ENCODE measurements at places on chromosomes 16 and 17. TPM values are rescaled to one million over a fixed set of nuclear protein-coding genes. Genes with fewer than 3 reads are reported as not detected.

Gene CARD14
- not detected for total RNA-seq

DNA sequence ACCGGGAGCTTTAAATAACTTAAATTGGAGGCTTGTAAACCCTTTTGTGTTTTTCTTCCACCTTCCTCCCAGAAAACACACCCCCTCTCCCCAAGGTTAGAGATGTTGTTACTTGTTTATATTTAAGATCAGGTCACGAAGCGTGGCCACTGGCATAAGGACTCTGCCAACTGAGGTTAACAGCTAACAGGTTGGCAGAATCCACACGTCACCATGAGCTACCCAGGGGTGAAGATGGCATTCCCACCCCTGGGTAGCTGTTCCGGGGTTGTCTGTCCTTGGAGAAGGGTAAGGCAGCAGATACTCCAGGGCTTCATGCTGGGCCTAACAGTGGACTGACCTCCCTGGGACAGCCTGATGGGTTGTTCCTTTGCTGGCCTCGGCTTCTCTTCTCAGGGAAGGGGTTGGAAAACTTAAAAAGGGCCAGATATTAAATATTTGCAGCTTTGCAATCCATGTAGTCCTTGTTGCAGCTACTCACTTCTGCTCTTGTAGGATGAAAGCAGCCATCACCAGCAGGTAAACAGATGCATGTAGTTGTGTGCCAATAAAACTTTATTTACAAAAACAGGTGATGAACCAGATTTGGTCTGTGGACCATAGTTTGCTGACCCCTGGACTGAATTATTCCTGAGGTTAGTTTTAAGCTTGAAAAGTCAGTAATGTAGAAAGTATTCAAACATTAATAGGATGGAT is 148.6 kb downstream of the MSI2 start:
- H3K27ac ChIP-seq = no peak overlapping the region
- H3K4me1 ChIP-seq = peaks cover 40% of the 10 kb centered on the region
- DNase-seq = no peak

DNA sequence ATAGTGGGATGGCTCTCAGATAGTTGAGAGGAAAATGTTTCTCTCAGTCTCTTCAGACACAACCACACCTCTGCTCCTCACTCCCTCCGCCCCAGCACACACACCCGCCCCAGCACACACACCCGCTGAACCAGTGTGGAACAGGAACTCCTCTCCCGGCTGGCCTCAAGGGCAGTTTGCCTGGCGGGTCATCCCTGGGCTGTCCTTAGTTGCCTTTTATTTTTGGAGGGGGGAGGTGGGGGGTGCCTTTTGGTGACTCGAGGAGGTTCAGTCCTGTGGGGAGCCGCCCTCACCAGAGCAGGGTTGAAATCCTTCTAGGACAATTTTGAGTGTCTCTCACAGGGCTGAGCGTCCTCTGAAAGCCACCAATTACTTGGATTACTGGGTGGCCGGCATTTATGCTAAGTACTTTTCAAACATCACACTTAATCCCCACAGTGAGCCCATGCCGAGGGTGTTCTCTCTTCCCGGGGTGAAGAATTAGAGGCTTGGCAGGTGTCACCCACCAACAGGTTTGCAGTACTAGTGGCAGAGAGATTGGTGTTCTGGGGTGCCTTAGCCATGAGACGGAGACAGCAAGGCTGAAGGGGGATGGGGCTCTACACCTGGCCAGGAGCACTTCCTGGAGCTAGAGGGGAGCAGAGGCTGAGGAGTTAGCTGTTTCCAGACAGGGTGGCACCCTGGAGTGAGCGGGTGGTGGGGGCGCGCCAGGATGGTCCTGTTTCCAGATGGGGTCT is 2.8 kb downstream of the RASD1 start:
- no peak overlapping the region for H3K27ac ChIP-seq
- peaks cover 12% of the 10 kb centered on the region for H3K36me3 ChIP-seq
- H3K4me1 ChIP-seq = peaks cover 14% of the 10 kb centered on the region
- H3K27me3 ChIP-seq = peaks cover 5% of the 10 kb centered on the region
- no peak for DNase-seq

GRCh38 chr17:39239640-39240314 is 14.0 kb upstream of the STAC2 start:
- peaks cover 31% of the 10 kb centered on the region for H3K4me1 ChIP-seq
- no peaks in the 10 kb centered on the region for H3K27me3 ChIP-seq
- no peak overlapping the region for H3K27ac ChIP-seq

- no peaks in the 10 kb centered on the region for H3K27me3 ChIP-seq
- no peak for DNase-seq
- no peak overlapping the region for H3K27ac ChIP-seq
- H3K36me3 ChIP-seq = peaks cover 27% of the 10 kb centered on the region
- peaks cover 30% of the 10 kb centered on the region for H3K4me1 ChIP-seq
- no peak overlapping the region for H3K4me3 ChIP-seq
Observed at GRCh38 chr17:2190014-2190413, 113.6 kb downstream of the SMG6 start.

DNA sequence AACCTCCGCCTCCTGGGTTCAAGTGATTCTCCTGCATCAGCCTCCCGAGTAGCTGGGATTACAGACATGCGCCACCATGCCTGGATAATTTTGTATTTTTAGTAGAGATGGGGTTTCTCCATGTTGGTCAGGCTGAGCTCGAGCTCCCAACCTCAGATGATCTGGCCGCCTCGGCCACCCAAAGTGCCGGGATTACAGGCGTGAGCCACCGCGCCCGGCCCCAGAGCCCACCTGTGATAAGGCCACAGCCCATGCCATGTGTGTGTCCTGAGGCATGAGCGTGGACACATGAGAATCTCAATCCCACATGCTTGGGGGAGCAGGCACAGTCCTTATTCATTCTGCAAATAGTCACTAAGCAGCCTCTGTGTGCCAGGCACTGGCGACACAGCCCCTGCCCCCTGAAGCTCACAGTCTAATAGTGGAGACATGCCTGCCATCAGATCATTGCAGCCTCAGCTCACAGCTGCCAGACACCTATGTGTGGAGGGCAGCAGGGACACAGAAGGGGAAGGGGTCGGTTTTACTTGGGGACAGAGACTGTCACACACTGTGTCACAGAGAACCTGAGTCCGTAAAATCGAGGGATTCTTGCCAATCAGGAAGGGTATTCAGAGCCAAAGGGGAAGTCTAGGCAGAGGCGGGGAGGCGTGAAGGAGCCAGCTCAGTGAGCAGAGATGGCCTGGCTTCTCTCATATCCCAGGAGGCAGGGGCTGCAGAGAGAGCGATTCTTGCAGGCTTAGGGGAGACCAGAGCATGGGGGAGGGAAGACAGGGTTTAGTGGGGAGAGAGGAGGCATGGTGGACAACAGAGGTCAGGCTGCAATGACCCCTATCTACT is 9.4 kb upstream of the ABCC3 start:
- peaks cover 16% of the 10 kb centered on the region for H3K27me3 ChIP-seq
- DNase-seq = no peak
- H3K4me3 ChIP-seq = no peak overlapping the region
- H3K4me1 ChIP-seq = no peaks in the 10 kb centered on the region

- peak overlapping the region; percentile 66 for H3K27ac ChIP-seq
- peaks cover 82% of the 10 kb centered on the region for H3K4me1 ChIP-seq
- H3K4me3 ChIP-seq = no peak overlapping the region
- no peaks in the 10 kb centered on the region for H3K27me3 ChIP-seq
- DNase-seq = peak; percentile 2
Observed at GRCh38 chr16:57004387-57005250, 15.3 kb downstream of the NLRC5 start.

- H3K27me3 ChIP-seq = no peaks in the 10 kb centered on the region
- no peaks in the 10 kb centered on the region for H3K4me1 ChIP-seq
- no peaks in the 10 kb centered on the region for H3K36me3 ChIP-seq
- DNase-seq = no peak
Observed at GRCh38 chr16:19830902-19831560, 53.6 kb downstream of the GPRC5B start.

GRCh38 chr16:30767767-30768465 is 5.8 kb downstream of the RNF40 start:
- H3K4me3 ChIP-seq = no peak overlapping the region
- H3K4me1 ChIP-seq = peaks cover 11% of the 10 kb centered on the region
- no peak for DNase-seq

DNA sequence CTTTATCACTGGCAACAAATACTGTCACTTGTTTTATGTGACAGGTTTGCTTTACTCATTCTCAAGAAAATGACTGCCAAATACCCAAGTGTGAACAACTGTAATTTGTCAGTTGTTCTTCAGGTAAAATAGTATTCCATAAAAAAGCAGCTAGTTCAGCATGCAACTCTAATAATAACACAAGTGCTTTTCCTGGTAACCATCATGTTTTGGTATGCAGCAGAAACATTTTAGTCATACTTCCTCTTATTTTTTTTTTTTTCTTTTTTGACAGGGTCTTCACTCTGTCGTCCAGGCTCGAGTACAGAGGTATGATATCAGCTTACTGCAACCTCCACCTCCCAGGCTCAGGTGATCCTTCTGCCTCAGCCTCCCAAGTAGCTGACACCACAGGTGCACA is 4.6 kb downstream of the TERF2 start:
- no peak for DNase-seq
- peaks cover 56% of the 10 kb centered on the region for H3K4me1 ChIP-seq
- H3K4me3 ChIP-seq = no peak overlapping the region
- peak overlapping the region; percentile 42 for H3K27ac ChIP-seq
- peaks cover 69% of the 10 kb centered on the region for H3K36me3 ChIP-seq

GRCh38 chr17:74785096-74785980 is 9.2 kb upstream of the NAT9 start:
- no peaks in the 10 kb centered on the region for H3K27me3 ChIP-seq
- peaks cover 49% of the 10 kb centered on the region for H3K4me1 ChIP-seq
- H3K36me3 ChIP-seq = peaks cover 3% of the 10 kb centered on the region
- peak; percentile 57 for DNase-seq
- H3K27ac ChIP-seq = no peak overlapping the region

DNA sequence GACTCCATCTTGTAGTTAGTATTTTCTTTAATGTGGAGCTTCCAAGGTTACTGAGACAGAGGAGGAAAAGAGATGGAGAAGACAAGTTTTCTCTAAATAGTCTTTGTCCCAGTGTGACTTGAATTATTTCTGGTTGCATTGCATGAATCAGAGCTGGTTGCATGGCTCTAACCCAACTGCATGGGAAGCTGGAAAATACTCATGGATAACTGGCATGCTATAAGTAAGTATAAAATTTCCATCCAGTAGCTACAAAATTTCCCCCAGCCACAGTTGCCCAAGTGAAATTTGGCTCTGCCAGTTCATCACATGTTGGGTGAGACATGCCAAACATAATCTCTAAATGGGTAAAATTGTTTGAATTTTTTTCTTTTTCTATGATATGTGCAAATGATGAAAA is 1161.5 kb downstream of the CDH11 start:
- no peak for DNase-seq
- H3K4me3 ChIP-seq = no peak overlapping the region
- no peak overlapping the region for H3K27ac ChIP-seq
- H3K36me3 ChIP-seq = no peaks in the 10 kb centered on the region
- no peaks in the 10 kb centered on the region for H3K4me1 ChIP-seq
- H3K27me3 ChIP-seq = no peaks in the 10 kb centered on the region

Gene TBC1D28
- not detected for total RNA-seq

Gene CCDC144A
- total RNA-seq = 7.0 TPM

DNA sequence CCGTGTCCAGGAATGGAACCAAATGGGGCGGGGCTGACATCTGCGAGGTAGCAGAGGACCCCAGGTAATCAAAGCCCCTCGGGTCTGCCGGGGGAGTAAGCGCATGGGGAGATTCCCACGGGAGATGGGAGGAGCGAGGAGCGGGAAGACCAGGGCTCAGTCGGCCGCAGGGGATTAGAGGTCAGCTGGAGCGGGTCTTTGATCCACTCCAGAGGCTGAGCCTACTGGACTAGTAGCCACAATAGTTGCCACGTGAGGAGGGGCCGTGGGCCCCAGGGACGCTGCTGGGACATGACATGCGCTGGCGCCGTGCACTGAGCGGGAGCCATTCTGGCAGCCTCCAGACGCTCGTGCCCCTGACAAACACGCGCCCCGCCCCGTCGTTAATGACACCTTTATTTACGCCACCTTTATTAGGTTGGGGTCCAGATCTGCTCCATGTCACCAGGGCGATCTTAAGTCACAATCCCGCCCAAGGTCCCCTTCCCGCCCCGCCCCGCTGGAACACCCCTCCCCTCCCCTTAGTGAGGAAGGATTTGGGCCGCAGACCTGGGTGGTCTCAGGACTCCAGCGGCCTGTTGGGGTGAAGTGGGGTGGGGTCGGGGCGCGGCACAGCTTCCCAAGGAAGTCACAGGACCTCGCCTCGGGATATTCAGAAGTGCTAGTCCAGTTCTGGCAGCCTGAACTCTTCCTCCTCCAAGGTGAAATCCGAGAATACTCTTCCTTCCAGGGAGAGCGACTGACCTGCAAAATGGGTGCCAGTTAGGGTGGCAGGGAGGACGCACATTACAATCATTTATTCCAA is 15.0 kb downstream of the PPY start:
- peak overlapping the region; percentile 74 for H3K27ac ChIP-seq
- DNase-seq = peak; percentile 55
- H3K4me3 ChIP-seq = peak overlapping the region; percentile 68
- H3K27me3 ChIP-seq = peaks cover 3% of the 10 kb centered on the region
- H3K4me1 ChIP-seq = peaks cover 21% of the 10 kb centered on the region
- H3K36me3 ChIP-seq = no peaks in the 10 kb centered on the region

Gene ASGR1
- 1.1 TPM for total RNA-seq

DNA sequence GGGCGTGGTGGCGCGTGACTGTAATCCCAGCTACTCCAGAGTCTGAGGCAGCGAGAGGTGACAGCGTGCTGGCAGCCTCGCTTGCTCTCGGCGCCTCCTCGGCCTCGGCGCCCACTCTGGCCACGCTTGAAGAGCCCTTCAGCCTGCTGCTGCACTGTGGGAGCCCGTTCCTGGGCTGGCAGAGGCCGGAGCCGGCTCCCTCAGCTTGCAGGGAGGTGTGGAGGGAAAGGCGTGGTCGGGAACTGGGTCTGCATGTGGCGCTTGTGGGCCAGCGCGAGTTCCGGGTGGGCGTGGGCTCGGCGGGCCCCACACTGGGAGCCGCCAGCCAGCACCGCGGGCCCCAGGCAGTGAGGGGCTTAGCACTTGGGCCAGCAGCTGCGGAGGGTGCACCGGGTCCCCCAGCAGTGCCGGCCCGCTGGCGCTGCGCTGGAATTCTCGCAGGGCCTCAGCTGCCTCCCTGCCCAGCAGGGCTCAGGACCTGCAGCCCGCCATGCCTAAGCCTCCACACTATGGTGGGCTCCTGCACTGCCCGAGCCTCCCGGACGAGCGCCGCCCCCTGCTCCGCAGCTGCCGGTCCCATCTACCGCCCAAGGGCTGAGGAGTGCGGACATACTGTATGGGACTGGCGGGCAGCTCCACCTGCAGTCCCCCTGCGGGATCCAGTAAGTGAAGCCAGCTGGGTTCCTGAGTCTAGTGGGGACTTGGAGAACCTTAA is 1093.3 kb upstream of the CDH8 start:
- DNase-seq = no peak
- H3K27ac ChIP-seq = no peak overlapping the region
